Tibial artery (tissue), 4 donors: ENCODE measurements at places on chromosomes 5 and 9.

DNA sequence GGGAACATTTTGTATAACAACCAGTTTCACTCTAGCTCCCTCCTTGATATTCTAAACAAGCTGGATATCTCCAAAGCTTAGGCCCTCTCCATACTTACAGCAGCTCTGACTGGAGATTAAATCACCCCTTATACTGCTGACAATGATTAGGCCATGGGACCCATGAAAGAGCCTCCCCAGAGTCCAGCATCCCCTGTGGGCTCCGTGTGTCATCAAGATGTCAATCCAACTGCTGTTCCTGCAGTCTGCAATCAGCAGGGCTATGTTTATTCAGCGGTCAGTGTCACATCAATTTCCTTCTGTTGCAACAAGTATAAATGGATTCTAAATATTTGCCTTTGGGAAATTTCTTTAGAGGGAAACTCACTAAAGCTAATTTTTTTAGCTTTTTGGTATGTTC is 26.6 kb downstream of the PCDHAC2 start:
- DNase-seq: no peak
- no peaks in the 10 kb centered on the region for H3K36me3 ChIP-seq
- no peak overlapping the region for H3K4me3 ChIP-seq
- H3K4me1 ChIP-seq: no peaks in the 10 kb centered on the region
- no peak overlapping the region for H3K27ac ChIP-seq
- H3K27me3 ChIP-seq: no peaks in the 10 kb centered on the region

GRCh38 chr5:133199417-133200178 is 147.8 kb downstream of the HSPA4 start:
- no peak overlapping the region for H3K27ac ChIP-seq
- H3K4me3 ChIP-seq: no peak overlapping the region
- H3K36me3 ChIP-seq: no peaks in the 10 kb centered on the region
- DNase-seq: no peak

DNA sequence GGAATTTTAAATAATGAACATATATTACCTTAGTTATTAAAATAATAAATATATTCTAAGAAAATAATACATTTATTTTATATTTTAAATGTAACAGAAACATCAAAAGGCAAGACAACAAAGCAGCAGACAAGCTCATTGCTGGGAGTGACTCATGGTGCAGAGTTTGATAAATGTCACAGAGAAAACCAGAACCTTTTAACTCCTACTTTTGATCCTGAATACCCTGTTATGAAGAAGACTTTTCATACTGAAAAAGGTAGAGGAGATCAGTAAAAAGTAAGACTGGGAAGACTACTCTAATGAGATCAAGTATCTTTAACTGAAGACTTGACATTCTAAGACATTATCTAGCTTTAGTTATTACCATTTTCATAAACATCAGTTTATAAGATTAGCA is 99.0 kb upstream of the GNA14 start:
- DNase-seq: no peak
- H3K27ac ChIP-seq: no peak overlapping the region
- H3K4me1 ChIP-seq: peaks cover 19% of the 10 kb centered on the region
- no peaks in the 10 kb centered on the region for H3K36me3 ChIP-seq
- no peak overlapping the region for H3K4me3 ChIP-seq

DNA sequence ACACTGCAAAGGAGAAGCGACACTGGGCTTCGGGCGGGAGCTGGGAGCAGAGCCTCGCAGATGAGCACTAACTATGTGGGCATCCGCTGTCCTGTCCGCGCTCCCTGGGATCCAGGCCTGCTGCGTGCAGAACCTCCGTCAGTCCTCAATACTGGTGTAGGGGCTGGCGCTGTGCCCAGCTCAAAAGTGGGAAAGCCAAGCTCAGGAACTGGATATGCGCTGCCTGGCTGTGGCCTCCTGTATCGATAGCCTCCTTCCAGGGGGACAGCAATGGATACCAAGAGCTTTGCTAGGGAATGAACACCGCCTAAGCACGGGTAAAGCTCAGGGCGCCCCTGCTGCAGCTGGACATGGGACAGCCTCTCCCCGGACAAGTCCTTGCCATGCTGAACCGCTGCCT is 270.4 kb downstream of the NSG2 start:
- H3K27me3 ChIP-seq: no peaks in the 10 kb centered on the region
- no peak for DNase-seq
- no peaks in the 10 kb centered on the region for H3K36me3 ChIP-seq

DNA sequence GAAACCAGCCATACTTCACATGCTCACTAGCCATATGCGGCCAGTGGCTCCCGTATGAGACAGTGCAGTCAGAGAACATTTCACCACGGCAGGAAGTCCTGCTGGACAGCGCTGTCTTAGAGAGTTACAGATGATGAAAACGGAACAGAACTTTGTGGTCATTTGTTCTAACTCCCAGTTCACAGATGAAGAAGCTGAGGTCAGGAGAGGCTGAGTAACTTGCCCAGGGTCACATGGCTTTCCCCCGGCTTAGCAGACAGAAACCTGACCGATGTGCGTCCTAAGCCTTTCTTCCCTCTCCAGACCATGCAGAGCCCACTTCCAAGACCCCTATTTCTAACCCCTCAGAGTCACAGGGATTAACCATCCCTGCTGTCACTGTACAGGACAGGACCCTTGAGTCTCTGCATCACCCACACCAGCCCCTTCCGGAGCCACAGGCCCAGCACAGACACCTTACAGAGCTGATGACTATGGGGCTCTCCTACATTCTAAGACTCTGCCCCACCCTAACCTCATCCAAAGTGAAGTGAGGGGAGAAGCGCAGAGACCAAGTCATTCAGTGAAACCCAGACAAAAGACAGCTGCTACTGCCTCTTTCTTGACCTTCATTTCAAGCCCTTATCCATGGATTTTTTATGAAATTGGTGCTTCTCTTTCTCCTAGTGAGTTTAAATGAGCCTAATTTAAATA is 86.9 kb downstream of the PTPN3 start:
- H3K27ac ChIP-seq: no peak overlapping the region
- no peak overlapping the region for H3K4me3 ChIP-seq
- H3K36me3 ChIP-seq: peaks cover 38% of the 10 kb centered on the region
- DNase-seq: no peak
- no peaks in the 10 kb centered on the region for H3K27me3 ChIP-seq

DNA sequence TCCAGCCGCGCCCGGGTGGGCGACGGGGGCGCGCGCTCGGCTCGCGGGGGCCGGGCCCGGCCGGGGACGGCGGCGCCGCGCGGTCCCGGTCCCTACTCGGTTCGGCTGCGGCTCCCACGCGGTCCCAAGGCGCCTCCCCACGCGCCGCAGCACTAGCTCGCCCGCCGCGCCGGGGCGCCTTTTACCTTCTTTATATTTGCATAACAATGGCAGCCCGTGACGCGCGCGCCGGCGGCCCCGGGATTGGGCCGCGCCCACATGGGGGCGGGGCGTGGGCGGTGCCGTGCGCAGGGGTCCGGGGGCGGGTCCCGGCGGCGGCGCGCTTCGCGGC is at the start of gene NRARP:
NRARP (minus strand) TSS at position 154 of the 331 bp plus-strand sequence. CDS start 343 bp downstream, outside the sequence.
- H3K4me3 ChIP-seq: peak within 1 kb of the TSS; percentile 40
- H3K27me3 ChIP-seq: peaks cover 93% of the 10 kb centered on the region
- H3K36me3 ChIP-seq: no peaks in the 10 kb centered on the region
- H3K4me1 ChIP-seq: peaks cover 78% of the 10 kb centered on the region
- peak; percentile 83 for DNase-seq
- peak within 1 kb of the TSS; percentile 35 for H3K27ac ChIP-seq

GRCh38 chr5:146721073-146721815 is 157.3 kb downstream of the PPP2R2B start:
- H3K4me1 ChIP-seq: peaks cover 39% of the 10 kb centered on the region
- no peaks in the 10 kb centered on the region for H3K36me3 ChIP-seq
- DNase-seq: no peak
- no peak overlapping the region for H3K4me3 ChIP-seq

DNA sequence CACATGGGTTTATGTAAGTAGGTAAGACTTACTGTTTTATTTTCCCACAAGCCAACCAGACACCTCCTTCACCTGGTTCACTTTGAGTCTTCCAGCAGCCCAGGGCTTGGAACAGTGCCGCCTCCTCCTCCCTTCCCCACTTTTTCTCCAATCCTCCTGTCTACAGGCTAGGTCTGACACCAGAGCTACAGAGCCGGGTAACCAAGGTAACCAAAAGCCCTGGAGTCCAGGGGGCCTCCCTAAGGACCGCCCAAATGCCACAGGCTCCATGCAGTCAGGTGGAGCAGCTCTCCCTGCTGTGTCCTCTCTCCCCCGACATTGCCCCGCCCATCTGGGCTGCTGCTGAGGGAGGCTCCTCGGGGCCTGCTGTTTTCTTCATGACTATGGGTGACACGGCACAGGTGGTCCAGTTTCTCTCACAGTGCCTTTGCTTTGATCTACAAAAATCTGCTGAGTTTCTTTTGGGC is 138.0 kb upstream of the EFNA5 start:
- no peaks in the 10 kb centered on the region for H3K27me3 ChIP-seq
- DNase-seq: no peak
- H3K4me3 ChIP-seq: no peak overlapping the region
- no peak overlapping the region for H3K27ac ChIP-seq

- H3K27me3 ChIP-seq: no peaks in the 10 kb centered on the region
- no peaks in the 10 kb centered on the region for H3K36me3 ChIP-seq
- H3K4me1 ChIP-seq: no peaks in the 10 kb centered on the region
- no peak overlapping the region for H3K27ac ChIP-seq
- no peak overlapping the region for H3K4me3 ChIP-seq
These were observed 117.7 kb downstream of the STARD4 start for GRCh38 chr5:111394586-111394985.

- H3K4me3 ChIP-seq: no peak overlapping the region
- no peak for DNase-seq
- no peaks in the 10 kb centered on the region for H3K27me3 ChIP-seq
- no peaks in the 10 kb centered on the region for H3K36me3 ChIP-seq
These were observed 114.5 kb upstream of the SLC1A3 start for GRCh38 chr5:36491856-36492255.

DNA sequence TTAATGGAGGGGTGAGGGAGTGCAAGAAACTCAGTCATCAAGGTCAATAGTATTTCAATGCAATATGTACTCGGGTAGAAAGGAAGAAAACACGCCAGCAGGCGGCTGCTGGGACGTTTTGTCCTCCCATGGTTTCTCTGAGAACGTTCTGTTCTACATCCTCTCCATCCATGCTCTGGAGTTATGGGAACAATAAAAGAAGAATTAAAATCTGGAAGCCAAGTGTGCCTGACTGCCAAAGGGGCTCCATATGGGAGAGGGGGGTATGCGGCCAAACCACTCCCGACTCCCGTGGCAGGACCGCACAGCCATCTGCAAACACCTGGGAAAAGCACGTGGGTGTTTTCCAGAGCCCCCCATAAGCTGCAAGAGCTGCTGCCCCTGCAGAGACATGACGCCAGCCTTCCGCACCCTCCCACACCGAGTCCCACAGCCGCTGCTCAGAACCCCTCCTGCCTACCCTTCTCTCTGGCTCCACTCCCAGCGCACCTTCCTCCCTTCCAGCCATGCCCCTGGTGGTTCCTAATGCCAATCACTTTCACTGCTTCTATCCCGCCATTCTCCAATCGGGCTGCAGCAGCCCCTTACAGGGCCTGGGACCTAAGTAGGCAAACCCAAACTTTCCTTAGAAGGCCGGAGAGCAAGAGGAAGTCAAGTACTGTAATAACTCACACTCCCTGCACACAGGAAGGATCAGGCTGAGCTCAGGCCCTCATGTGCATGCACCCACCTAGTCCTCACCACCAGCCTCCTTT is 241.6 kb downstream of the SYK start:
- H3K4me3 ChIP-seq: no peak overlapping the region
- DNase-seq: no peak
- no peaks in the 10 kb centered on the region for H3K36me3 ChIP-seq
- H3K27ac ChIP-seq: no peak overlapping the region
- H3K27me3 ChIP-seq: peaks cover 16% of the 10 kb centered on the region
- H3K4me1 ChIP-seq: peaks cover under 1% of the 10 kb centered on the region
